Breast epithelium (tissue), 4 donors: ENCODE measurements at places on chromosomes 7 and 10. TPM values are rescaled to one million over a fixed set of nuclear protein-coding genes. Genes with fewer than 3 reads are reported as not detected.

GRCh38 chr7:50739744-50740435, 42.8 kb downstream of the GRB10 start:
- H3K4me3 ChIP-seq, result no peak overlapping the region
- peak overlapping the region; percentile 40 for H3K27ac ChIP-seq
- no peaks in the 10 kb centered on the region for H3K27me3 ChIP-seq
- H3K36me3 ChIP-seq, result no peaks in the 10 kb centered on the region

DNA sequence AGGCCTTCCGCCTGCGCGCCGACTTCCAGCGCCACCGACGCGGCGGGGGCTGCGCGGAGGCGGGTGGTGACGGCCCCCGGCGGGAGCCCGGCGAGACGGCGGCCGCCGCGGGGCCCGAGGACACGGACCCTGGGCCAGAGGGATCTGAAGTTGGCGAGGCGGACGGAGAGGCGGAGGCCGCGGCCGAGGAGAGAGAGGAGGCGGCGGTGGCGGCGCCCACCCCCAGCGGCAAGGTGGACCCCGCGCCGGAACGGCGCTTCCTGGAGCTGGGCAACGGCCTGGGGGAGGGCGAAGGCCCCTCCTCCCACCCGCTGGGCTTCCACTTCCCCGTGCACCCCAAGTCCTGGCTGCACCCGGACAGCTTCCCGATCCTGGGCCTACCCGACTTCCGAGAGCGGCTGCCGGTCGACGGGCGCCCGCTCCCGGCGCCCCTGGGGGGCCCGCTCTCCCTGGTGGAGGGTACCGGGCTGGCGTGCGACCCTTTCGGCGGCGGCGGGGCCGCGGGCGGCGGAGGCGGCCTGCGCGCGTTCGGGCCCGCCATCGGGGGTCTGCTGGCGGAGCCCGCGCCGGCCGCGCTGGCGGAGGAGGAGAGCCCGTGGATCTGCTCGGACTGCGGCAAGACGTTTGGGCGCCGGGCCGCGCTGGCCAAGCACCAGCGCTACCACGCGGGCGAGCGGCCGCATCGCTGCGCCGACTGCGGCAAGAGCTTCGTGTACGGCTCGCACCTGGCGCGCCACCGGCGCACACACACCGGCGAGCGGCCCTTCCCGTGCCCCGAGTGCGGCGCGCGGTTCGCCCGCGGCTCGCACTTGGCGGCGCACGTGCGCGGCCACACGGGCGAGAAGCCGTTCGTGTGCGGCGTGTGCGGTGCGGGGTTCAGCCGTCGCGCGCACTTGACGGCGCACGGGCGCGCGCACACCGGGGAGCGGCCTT, 16.2 kb downstream of the ZNF316 start:
- no peak for DNase-seq
- H3K4me1 ChIP-seq, result no peaks in the 10 kb centered on the region
- peaks cover 22% of the 10 kb centered on the region for H3K36me3 ChIP-seq
- H3K27me3 ChIP-seq, result no peaks in the 10 kb centered on the region

DNA sequence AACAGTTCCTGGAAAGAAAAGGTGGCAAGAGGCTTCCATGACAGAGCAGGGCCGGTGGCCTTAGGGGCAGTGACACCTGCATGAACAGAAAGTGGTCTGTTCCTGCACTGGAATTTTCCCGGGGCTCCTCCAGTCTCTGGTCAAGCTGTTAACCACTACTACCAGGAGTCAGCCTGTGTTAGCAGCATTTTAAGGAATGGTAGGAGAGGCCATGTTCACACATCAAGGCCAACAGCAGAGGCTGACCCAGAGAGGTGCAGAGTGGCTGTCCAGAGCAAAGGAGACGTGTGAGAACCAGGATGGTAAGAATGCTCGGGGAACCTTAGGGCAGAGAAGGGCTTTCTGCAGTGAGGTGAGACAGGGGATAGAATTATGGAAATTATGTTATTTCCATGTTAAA, 8.5 kb downstream of the H2BK1 start:
- H3K4me3 ChIP-seq, result no peak overlapping the region
- H3K4me1 ChIP-seq, result no peaks in the 10 kb centered on the region
- no peaks in the 10 kb centered on the region for H3K27me3 ChIP-seq
- no peak for DNase-seq
- H3K36me3 ChIP-seq, result no peaks in the 10 kb centered on the region

- DNase-seq, result no peak
- H3K27ac ChIP-seq, result no peak overlapping the region
- no peaks in the 10 kb centered on the region for H3K27me3 ChIP-seq
- no peaks in the 10 kb centered on the region for H3K4me1 ChIP-seq
- H3K4me3 ChIP-seq, result no peak overlapping the region
Observed at GRCh38 chr10:92880917-92881316, 32.6 kb downstream of the EXOC6 start.

GRCh38 chr7:139942636-139943035, 113.6 kb downstream of the TBXAS1 start:
- no peaks in the 10 kb centered on the region for H3K4me1 ChIP-seq
- H3K36me3 ChIP-seq, result no peaks in the 10 kb centered on the region
- no peaks in the 10 kb centered on the region for H3K27me3 ChIP-seq
- DNase-seq, result no peak
- no peak overlapping the region for H3K27ac ChIP-seq
- H3K4me3 ChIP-seq, result no peak overlapping the region

GRCh38 chr7:23925088-23925487, 215.1 kb downstream of the STK31 start:
- H3K36me3 ChIP-seq, result no peaks in the 10 kb centered on the region
- H3K4me1 ChIP-seq, result no peaks in the 10 kb centered on the region
- no peak overlapping the region for H3K27ac ChIP-seq
- H3K27me3 ChIP-seq, result no peaks in the 10 kb centered on the region

GRCh38 chr7:151249732-151250072, 1.2 kb upstream of the SMARCD3 start:
- H3K4me3 ChIP-seq, result peak overlapping the region; percentile 58
- H3K4me1 ChIP-seq, result peaks cover 8% of the 10 kb centered on the region
- H3K27ac ChIP-seq, result peak overlapping the region; percentile 84
- H3K27me3 ChIP-seq, result no peaks in the 10 kb centered on the region
- no peaks in the 10 kb centered on the region for H3K36me3 ChIP-seq

GRCh38 chr7:151139071-151139790, 28.3 kb downstream of the GBX1 start:
- peak; percentile 8 for DNase-seq
- H3K27me3 ChIP-seq, result no peaks in the 10 kb centered on the region
- peaks cover 10% of the 10 kb centered on the region for H3K36me3 ChIP-seq
- no peaks in the 10 kb centered on the region for H3K4me1 ChIP-seq

DNA sequence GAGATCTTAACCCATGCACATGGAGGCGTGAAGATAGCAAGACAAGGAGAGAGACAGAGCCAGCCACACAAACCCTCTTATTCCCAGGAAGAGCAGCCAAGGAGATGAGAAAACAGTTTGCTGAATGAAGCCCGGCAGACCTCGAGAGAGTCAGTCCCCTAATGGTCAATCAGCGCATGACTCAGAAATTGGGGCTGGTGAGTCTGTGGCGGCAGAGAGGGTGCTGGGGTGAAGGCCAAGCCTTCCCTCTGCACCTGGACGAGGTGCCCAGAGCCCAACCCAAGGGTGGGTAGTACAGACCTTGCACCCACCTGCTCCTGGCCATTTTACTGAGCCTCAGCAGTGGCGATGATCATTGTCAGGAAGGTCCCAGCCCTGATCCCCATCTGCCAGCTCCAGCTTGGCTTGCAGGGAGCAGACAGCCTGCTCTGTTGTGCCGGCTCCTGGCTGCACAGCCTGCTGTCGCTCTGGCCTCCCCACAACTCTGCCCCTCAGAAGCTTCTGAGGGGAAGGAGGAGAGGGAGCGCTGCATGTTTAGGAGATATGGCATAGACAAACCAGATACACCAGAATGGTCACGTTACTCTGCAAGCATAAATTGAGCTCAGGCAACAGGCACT, 256.6 kb downstream of the RPS24 start:
- H3K27ac ChIP-seq, result no peak overlapping the region
- H3K4me1 ChIP-seq, result no peaks in the 10 kb centered on the region
- no peak overlapping the region for H3K4me3 ChIP-seq
- no peaks in the 10 kb centered on the region for H3K27me3 ChIP-seq

- no peak overlapping the region for H3K27ac ChIP-seq
- no peak overlapping the region for H3K4me3 ChIP-seq
- H3K36me3 ChIP-seq, result no peaks in the 10 kb centered on the region
- no peak for DNase-seq
- peaks cover 11% of the 10 kb centered on the region for H3K27me3 ChIP-seq
Observed at GRCh38 chr10:117518246-117518645, 24.3 kb upstream of the EMX2 start.

GRCh38 chr10:70678757-70679489, 6.6 kb downstream of the ADAMTS14 start:
- no peak for DNase-seq
- H3K36me3 ChIP-seq, result no peaks in the 10 kb centered on the region
- H3K4me3 ChIP-seq, result no peak overlapping the region
- no peak overlapping the region for H3K27ac ChIP-seq

- no peaks in the 10 kb centered on the region for H3K27me3 ChIP-seq
- H3K27ac ChIP-seq, result peak overlapping the region; percentile 77
- DNase-seq, result no peak
- H3K4me3 ChIP-seq, result no peak overlapping the region
- peaks cover 7% of the 10 kb centered on the region for H3K4me1 ChIP-seq
- H3K36me3 ChIP-seq, result no peaks in the 10 kb centered on the region
Observed at GRCh38 chr7:17408904-17409290, 110.4 kb downstream of the AHR start.

DNA sequence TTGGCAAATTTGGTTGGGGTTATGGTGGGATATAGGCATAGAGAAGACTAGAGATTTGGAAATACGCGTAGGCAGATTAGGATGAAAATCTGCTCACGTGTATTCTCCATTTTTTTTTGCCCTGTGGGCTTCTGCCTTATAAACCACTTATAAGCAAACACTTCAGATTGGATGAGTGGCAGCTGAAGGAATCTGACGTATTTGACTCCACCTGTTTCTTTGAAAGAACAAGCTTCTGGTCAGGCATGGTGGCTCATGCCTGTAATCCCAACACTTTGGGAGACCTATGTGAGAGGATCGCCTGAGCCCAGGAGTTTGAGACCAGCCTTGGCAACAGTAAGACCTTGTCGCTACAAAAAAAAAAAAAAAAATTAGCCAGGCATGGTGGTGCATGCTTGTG, 5.1 kb downstream of the STK31 start:
- H3K4me1 ChIP-seq, result no peaks in the 10 kb centered on the region
- no peaks in the 10 kb centered on the region for H3K27me3 ChIP-seq
- no peak overlapping the region for H3K27ac ChIP-seq
- no peak overlapping the region for H3K4me3 ChIP-seq
- no peak for DNase-seq

DNA sequence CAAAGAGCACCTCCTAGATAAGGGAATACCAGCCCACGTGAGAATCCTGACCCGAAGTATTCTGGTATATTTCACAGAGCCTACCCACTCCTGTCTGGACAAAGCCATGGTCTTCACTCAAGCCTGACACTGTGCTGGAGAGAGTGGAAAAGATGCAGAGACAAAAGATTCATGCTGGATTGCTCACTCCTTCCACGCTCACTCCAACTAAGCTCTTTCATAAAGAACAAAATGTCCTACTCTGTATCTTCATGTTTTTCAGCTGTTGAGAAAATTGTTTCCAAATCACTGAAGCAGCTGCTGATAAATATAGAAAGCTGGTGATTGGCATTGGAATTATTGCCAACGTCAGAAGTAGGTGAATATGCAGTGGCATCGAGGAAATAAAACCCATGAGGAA, 106.0 kb downstream of the ABLIM1 start:
- H3K4me1 ChIP-seq, result no peaks in the 10 kb centered on the region
- no peak for DNase-seq
- peaks cover 3% of the 10 kb centered on the region for H3K36me3 ChIP-seq
- H3K27me3 ChIP-seq, result no peaks in the 10 kb centered on the region

- no peaks in the 10 kb centered on the region for H3K4me1 ChIP-seq
- H3K27me3 ChIP-seq, result no peaks in the 10 kb centered on the region
- H3K27ac ChIP-seq, result no peak overlapping the region
- H3K4me3 ChIP-seq, result no peak overlapping the region
- DNase-seq, result no peak
Observed at GRCh38 chr7:155198196-155198892, 99.3 kb upstream of the INSIG1 start.

DNA sequence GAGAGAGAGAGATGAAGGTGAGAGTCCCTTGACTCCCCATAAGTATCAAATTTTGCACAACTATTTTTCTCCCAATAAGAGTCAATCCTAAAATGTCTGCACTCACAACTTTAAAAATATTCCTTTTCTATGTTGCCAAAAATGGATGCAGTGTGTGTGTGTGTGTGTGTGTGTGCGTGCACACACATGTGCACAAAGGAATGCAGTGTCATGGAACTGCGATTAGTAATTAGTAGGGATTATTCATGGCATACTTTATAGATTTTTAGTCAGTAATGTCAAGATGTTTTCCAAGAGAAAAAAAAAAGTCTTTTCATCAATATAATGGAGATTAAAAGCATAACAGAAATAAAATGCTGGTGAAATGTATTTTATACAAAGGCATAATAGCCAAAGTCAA, 179.1 kb upstream of the LRRTM3 start:
- no peak overlapping the region for H3K27ac ChIP-seq
- no peak overlapping the region for H3K4me3 ChIP-seq
- no peak for DNase-seq
- H3K4me1 ChIP-seq, result no peaks in the 10 kb centered on the region

- no peak overlapping the region for H3K4me3 ChIP-seq
- H3K27ac ChIP-seq, result peak overlapping the region; percentile 84
- peaks cover 10% of the 10 kb centered on the region for H3K4me1 ChIP-seq
- no peak for DNase-seq
- no peaks in the 10 kb centered on the region for H3K36me3 ChIP-seq
- no peaks in the 10 kb centered on the region for H3K27me3 ChIP-seq
Observed at GRCh38 chr7:47327346-47327697, 254.6 kb downstream of the TNS3 start.

DNA sequence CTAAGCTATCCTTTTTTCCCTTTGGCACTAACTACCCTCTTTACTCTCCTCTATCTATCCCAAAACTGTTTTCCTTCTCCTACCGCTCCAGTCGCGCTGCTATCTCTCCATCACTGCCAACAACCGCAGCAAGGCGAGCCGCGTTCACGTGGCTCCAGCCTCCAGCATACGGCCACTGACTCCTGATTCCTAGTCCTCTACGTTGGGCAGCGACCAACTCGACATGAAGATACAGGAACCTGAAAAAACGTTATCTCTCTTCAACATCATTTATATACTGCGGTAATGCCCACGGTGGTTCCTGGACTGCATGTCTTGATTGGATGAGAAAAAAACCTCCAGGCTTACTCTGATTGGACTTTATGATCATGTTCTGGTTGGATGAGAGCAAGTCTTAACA, 129.5 kb downstream of the ZNF716 start:
- no peaks in the 10 kb centered on the region for H3K36me3 ChIP-seq
- no peaks in the 10 kb centered on the region for H3K4me1 ChIP-seq
- no peak overlapping the region for H3K27ac ChIP-seq
- H3K27me3 ChIP-seq, result no peaks in the 10 kb centered on the region
- H3K4me3 ChIP-seq, result no peak overlapping the region
- DNase-seq, result no peak

Gene HTR7
- total RNA-seq, result 0.66 TPM

Gene CYP2E1
- total RNA-seq, result 0.98 TPM

Gene SLC26A3
- total RNA-seq, result 36.4 TPM

Gene CDH23
- 11.6 TPM for total RNA-seq

Gene PNLIPRP1
- not detected for total RNA-seq

Gene NEURL1
- 0.16 TPM for total RNA-seq

Gene HOXA7
- total RNA-seq, result 8.8 TPM

Gene SLC39A12
- 0.16 TPM for total RNA-seq

Gene TMEM225B
- 2.0 TPM for total RNA-seq

Gene SNX8
- 20.3 TPM for total RNA-seq

Gene ACHE
- 0.64 TPM for total RNA-seq

Gene ANKRD30A
- 725 TPM for total RNA-seq
